Putamen (tissue), 1 donor: ENCODE measurements at places on chromosomes 3 and 15.

GRCh38 chr3:163779396-163780344 is 1298.6 kb downstream of the SI start:
- no peak for DNase-seq

GRCh38 chr3:101069901-101070798 is 76.9 kb upstream of the ABI3BP start:
- DNase-seq: no peak

GRCh38 chr15:34927726-34928125 is 41.8 kb downstream of the AQR start:
- DNase-seq: no peak

- DNase-seq: no peak
Observed at GRCh38 chr3:118476885-118477618, 557.6 kb downstream of the IGSF11 start.

GRCh38 chr3:27521179-27521871 is 37.1 kb upstream of the SLC4A7 start:
- peak; percentile 62 for DNase-seq

- no peak for DNase-seq
Observed at GRCh38 chr15:78084449-78084750, 6.9 kb upstream of the TBC1D2B start.

- DNase-seq: no peak
Observed at GRCh38 chr3:140128217-140128616, 193.2 kb downstream of the CLSTN2 start.

DNA sequence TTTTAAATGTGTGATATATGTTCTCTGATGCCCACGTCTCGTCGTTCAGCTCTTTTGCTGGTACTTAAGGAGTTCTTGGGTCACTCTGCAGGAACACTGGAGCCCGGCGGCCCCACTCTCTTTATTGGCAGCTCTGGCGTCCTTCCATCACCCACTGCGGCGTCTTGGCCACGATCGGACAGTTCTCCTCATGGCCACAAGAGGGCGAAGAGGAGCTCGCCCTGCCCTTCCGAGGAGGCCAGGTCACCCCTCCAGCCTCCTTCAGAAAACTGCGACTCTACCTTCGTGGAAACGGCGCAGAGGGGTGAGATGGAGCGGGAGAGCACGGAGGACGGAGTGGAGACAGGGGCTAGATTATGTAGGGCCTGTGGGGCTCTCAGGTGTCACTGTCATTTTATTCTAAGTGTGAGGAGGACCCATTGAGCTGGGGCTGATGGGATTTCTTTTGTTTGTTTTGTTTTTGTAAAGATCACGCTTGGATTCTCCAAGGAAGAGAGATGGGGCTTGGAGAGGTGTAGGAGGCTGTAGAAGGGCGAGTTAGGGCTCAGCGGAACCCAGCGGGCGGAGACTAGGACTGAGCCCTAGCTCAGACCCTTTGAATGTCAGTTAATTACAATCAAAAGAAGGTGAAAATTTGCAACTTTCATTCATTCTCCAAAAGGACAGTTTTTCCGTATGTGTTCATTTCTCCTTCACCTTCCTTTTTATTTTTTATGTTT is 28.0 kb upstream of the GABRA5 start:
- no peak for DNase-seq

- DNase-seq: no peak
Observed at GRCh38 chr15:66777596-66778313, 75.7 kb downstream of the SMAD6 start.

DNA sequence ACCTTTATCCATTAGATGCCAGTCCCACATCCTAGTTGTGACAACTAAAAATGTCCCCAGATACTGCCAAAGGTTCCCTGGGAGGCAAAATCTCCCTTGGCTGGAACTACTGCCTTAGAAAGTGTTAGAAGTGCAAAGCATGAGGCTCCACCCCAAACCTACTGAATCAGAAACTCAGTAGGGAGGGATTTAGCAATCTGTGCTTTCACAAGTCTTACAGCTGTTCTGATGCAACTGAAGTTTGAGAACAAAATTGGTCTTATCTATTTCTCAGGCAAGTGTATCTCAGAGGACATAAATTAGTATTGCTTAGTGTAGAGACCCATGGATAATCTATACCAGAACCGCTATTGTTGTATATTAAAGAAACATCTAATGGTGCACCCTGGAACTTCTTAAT is 70.2 kb downstream of the CLDN1 start:
- no peak for DNase-seq

DNA sequence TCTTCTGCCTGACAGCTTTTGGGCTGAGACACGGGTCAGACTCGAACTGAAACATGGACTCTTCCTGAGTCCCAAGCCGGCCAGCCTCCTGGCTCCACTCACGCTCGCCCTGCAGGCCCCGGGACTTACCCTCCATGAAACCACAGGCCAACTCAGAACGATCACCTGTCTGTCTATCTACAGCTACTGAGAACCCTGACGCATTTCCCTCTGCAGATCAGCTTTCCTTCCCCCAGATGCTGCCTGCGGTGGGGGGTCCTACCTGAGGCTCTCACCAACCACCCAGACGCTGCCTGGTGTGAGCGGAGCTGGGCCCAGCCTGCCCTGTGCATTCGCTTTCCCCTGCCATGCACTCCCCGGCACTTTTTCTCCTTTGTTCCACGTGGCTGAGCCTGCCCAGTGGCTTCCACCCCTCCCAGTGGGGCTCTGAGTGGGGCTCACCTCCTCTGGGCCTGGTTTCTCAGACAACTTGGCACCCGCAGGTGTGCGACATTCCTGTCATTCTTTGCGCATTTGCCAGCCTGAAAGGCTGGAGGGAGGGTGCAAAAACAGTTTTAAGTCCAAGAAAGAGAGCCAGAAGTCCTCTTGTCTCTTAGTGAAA is 60.2 kb downstream of the PLXNA1 start:
- DNase-seq: no peak

DNA sequence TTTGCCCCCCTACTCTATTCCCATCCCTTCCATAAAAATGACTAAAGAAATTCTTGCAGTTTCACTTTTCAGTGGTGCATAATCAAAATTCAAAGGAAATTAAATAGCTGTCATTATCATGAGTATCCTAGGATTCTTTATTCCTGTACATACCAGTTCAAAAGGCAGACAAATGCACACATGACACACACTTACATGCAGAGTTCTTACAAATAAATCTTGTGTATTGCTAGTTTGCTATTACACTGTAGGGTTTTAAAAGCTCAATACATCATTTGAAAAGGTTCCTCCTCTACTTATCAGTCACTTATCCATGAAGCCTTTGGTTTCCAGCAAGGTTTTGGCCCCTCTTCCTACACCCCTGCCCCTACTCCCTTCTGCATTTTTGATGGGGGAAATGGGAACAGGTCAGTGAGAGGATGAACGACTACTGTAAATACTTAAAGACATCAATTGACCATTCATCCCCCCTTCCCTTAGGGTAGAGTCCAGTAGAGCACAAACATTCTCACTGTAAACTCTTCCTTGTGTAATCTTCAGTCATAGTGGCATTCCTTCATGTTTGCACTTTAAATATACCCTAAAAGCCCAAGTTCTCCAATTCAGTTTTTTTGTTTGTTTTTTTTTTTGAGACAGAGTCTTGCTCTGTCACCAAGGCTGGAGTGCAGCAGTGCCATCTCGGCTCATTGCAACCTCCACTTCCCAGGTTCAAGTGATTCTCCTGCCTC is 92.6 kb downstream of the SUCLG2 start:
- DNase-seq: no peak

DNA sequence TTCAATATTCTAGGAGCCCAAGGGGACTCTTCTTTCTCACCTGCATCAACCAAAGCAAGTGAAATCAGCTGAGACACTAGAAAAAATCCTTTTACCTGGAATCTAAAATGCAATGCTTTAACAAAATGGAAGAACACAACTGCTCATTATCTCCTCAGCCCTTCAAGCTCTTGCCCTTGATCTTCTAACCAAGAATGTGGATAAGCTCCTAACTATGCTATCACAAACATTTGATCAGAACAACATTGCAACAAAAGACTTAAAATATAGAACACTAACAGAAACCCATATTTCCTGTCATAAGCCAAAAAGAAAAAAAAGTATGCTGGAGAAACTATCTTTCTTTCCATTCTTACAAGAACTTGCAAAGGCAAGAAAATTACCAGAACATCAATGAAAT is 12.6 kb downstream of the RBM15B start:
- DNase-seq: no peak

DNA sequence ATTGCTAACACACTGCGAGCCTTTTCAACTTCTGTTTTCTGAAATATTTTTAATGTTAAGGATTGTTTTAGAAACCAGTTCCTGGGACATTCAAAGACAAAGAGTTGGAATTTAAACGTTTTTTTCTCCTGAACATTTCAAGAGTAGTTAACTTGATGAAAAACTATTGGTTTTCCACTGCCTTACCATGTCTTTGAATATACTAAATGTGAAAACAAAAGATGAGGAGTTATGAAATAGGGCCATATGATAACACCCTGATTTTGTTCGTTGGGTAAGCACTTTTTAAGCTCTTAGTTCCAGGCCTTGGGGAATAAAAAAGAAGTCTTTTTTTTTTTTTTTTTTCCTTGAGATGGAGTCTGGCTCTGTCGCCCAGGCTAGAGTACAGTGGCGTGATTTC is 2.8 kb downstream of the DIS3L start:
- DNase-seq: no peak

DNA sequence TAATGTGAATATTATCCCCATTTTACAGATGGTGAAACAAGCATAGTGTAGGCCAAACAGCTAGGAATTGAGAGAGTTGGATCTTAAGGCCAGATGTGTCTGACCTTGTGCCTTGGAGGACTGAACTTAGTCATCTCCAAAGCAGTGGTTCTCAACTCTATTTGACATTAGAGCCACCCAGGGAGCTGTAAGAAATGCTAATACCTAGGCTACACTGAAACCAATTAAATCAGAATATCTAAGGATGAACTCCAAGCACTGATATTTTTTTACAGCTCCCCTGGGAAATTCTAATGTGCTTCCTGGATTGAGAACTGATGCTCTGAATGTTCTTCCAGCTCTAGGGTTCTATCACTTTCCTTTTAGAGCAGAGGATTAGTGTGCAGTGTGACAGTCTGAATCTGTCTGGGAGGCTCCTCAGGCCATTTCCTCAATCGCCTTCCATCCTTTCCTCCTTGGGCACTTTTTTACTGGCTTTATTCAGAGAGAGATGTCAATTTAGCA is 32.3 kb downstream of the POLR2M start:
- DNase-seq: no peak

DNA sequence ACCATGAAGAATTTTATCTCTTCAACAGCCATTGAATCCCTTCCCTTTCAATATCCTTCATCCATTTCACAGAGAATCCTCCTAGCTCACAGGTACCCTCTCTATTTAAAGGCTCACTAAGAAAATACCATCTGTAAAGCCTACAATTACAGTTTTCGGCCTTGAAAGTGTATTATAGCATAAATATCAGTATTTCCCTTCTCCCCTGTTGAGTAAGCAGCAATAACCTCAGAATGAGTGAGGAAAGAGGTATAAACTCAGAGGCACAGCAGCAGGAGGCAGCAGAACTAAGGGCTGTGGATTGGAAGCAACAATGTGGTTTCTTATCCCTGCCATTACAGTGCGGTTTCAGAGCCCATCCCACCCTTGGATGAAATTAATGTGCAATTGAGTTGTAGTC is 360.6 kb upstream of the ATP10A start:
- DNase-seq: no peak

- no peak for DNase-seq
Observed at GRCh38 chr3:54536450-54536849, 391.4 kb downstream of the LRTM1 start.

- no peak for DNase-seq
Observed at GRCh38 chr3:154294016-154294415, 30.3 kb downstream of the DHX36 start.

- DNase-seq: no peak
Observed at GRCh38 chr3:178067721-178068120, 468.5 kb upstream of the KCNMB2 start.

DNA sequence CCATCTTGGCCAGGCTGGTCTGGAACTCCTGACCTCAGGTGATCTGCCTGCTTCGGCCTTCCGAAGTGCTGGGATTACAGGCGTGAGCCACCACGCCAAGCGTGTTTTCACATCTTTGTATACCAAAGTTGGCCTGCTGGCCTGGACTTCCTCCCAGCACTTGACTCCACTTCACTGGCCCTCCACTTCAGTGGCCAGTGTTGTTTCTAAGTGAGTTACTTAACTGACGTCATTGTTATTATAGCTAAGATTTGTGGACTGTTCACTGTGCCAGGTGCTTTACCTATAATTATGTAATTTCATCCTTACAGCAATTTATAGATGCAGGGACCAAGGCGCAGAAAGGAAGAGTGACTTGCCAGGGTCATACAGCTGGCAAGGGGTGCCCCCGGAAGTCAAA is 52.0 kb downstream of the HRH1 start:
- DNase-seq: no peak

- no peak for DNase-seq
Observed at GRCh38 chr3:122356402-122356801, 26.6 kb downstream of the MIX23 start.

GRCh38 chr3:5165698-5166097 is 21.8 kb upstream of the EDEM1 start:
- DNase-seq: no peak

- DNase-seq: no peak
Observed at GRCh38 chr3:189776149-189776824, 145.1 kb downstream of the TP63 start.

- DNase-seq: no peak
Observed at GRCh38 chr3:196611761-196612483, 27.6 kb upstream of the NRROS start.

DNA sequence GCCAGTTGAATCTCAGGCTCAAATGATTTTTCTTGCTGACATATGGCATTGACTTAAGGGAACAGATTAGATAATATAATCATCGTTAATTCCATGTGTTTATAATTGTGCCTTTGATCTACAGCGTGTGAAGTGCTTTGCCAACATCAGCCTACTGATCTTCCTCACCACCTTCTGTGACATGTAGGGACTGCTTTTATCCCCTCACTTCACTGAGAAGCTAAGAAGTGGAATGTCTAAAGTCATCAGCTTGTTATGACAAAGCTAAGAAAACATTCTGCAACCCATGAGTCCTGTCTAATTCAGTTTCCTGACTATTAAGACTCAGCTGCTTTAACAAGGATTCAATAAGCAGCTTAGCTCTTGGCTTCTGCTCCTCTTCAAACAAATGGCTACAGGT is 106.0 kb downstream of the MYH15 start:
- DNase-seq: no peak
